ENCODE measurements at places on chromosomes 16 and 17.

- DNase-seq: no peak
These were observed 9.0 kb downstream of the NME3 start for GRCh38 chr16:1762196-1762878.

GRCh38 chr16:11651796-11652195 lies 16.5 kb upstream of the SNN start:
- DNase-seq: no peak

- no peak for DNase-seq
These were observed 41.5 kb upstream of the MRTFB start for GRCh38 chr16:14029658-14030057.

DNA sequence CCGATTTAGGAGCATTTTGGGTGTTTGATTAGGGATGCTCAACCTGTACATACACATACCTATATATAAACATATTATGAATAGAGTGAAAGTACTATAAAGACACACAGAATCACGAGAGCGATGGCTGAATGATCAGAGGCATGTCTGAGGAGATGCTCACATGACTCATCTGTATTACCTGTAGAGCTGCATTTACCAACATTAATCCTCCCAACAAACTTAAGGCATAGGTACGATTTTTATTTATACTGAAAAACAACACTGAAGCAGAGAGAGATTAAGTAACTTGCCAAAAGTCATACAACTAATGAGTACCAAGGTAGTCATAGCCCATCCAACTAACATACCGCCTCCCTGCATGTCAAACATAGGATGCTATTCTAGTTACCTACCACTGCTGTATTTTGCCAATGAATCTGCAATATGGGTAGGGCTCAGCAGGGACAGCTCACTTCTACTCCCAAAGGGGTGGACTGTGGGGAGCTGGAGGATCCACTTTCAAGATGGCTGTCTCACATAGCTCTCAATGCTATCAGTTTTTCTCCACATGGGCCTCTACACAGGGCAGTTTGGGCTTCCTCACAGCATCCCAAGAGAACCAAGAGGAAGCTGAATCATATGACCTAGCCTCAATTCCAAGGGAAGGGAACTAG lies 7.3 kb downstream of the CYB5D1 start:
- DNase-seq: no peak

- DNase-seq: no peak
These were observed 103.7 kb downstream of the GRIN2A start for GRCh38 chr16:10078541-10078949.

Measured in stimulated activated CD4-positive, alpha-beta T cell treated with anti-CD3 and anti-CD28 coated beads, Interleukin-1b, Interleukin-23, amount 100 ng/mL, for 4 hours (primary cell).